Heart left ventricle (tissue), 16 donors: ENCODE measurements at places on chromosomes 1 and 21.

GRCh38 chr1:234531151-234531635 is 52.2 kb upstream of the TARBP1 start:
- DNase-seq, result peak; percentile 75

GRCh38 chr1:154476791-154477190 is 25.2 kb upstream of the TDRD10 start:
- no peak for DNase-seq

GRCh38 chr21:43206231-43207042 is 37.6 kb downstream of the CRYAA start:
- peak; percentile 3 for DNase-seq

DNA sequence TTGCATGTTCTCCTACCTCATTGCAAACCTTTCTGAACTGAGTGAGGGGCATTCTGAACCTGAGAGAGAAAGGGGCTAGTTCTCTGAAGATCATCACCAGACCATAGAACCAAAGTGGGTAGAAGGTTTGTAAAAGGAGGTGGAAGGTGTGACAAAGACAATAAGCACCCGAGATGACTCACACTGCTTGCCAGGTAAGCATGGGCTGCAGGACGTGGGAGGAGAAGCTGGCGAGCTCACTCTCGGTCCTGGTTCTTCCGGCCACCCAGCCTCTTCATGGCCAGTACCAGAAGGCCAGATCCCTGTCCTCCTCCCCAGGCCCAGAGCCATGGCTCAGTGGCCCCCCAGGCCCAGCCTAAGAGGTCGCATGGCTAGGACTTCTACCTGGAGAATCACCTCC is 128.3 kb downstream of the TMEM53 start:
- DNase-seq, result no peak

- no peak for DNase-seq
Observed at GRCh38 chr1:26959722-26960624, at the start of gene KDF1. Gene KDF1, minus strand, starts transcription at chr1:26960468. Its CDS starts 8,088 bp downstream, at chr1:26952380.

DNA sequence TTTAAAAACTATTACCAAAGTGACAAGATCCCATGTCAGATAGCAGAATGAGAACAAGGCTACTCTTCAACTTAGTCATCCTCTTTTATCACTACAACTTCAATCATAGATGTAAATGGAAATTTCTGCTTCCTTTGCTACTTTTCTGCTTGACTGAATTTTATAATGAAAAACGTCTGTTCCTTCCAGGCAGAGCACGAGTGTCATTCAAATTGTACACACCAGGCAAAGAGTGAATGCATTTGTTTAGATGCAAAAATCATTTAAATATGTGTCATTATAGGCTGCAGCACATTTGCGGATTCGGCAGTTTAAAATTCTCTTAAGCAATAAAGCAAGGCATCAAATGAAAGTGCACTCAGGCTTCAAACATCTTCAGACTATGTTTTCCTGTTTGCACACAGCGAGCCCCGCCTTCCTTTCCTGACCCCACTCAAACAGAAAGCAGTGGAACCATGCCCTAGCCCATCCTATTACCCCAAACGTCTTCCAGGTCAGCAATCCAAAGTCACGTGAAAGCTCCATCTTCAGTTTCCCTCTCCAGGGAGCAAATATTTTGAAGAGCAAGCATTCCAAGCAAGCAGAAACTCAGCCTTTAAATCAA is 99.6 kb downstream of the APP start:
- no peak for DNase-seq
